GM10248 (cell line): ENCODE measurements at places on chromosomes 1 and 21.

DNA sequence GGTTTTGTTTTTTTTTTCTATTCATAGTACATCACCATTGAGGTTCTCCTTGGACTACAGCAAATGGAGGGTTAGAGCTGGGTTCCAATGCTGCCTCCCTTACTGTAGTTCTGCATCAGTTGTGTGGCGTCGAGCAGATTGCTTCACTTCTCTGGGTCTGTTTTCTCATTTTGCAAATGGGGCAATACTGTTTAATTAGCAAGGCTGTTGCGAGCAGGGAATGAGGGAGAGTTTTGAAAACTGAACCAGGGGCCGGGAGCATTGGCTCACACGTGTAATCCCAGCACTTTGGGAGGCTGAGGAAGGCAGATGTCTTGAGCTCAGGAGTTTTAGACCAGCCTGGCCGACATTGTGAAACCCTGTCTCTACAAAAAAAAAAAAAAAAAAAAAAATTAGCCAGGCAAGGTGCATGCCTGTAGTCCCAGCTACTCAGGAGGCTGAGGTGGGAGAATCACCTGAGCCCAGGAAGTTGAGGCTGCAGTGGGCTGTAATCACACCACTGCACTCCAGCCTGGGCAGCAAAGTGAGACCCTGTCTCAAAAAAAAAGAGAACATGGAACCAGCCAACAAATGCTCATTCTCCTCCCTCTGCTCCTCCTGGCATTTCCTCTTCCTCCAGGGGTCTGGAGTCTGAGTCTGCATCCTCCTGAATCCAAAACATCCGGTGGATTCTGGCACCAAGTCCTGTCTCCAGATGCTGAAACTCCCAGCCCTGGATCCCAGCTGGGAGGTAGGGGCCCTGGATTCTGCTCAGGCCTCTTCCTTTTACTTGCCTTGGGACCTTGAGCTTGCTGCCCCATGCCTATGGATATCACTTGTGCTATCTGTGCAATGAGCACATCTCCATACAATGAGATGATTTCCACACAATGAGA is 3.7 kb upstream of the PLOD1 start:
- DNase-seq, result no peak

- no peak for DNase-seq
These were observed 15.9 kb downstream of the PEA15 start for GRCh38 chr1:160221089-160221488.

GRCh38 chr1:212698467-212699103 is 1.1 kb downstream of the BATF3 start:
- DNase-seq, result no peak

- no peak for DNase-seq
These were observed 30.7 kb downstream of the VCAM1 start for GRCh38 chr1:100750005-100750885.

DNA sequence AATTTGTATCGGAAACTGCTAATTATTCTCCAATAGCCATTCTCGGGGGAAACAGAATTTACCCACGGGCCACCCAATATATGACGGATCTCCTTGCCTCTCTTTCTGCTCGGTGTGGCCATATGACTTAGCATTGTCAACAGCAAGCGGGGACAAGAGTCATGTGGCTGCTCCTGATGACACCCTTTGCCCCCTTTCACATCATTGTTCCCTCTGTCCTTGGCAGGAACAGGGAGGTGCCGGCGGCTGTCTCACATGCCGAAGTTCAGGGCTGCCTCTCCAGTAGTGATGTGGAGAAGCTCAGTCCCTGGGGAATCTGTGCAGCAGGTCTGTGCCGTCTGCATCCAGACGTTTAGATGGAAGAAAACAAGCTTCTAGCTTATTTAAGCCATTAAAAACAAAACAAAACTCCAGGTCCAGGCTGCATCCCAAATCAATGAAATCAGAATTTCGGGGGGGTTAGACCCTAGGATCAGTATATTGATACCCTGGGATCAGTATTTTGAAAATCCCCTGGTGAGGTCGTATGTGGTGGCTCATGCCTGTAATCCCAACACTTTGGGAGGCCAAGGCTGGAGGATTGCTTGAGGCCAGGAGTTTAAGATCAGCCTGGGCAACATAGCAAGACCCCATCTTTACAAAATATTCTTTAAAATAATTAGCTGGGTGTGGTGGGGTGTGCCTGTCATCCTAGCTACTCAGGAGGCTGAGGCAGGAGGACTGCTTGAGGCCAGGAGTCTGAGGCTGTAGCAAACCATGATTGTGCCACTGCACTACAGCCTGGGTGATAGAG is 10.8 kb downstream of the MYOM3 start:
- no peak for DNase-seq

GRCh38 chr1:60461925-60462595 is 388.5 kb upstream of the C1orf87 start:
- DNase-seq, result no peak
